ENCODE measurements at places on chromosomes 7 and 10. TPM values are rescaled to one million over a fixed set of nuclear protein-coding genes. Genes with fewer than 3 reads are reported as not detected.

ACSL5 gene
- 201 TPM for total RNA-seq

ADAM22 gene
- 0.61 TPM for total RNA-seq

ELMO1 gene
- total RNA-seq, result 17.1 TPM

CYP3A4 gene
- total RNA-seq, result 0.51 TPM

ARHGEF35 gene
- 3.6 TPM for total RNA-seq

TMEM26 gene
- total RNA-seq, result 5.5 TPM

WDFY4 gene
- total RNA-seq, result 7.1 TPM

DNA sequence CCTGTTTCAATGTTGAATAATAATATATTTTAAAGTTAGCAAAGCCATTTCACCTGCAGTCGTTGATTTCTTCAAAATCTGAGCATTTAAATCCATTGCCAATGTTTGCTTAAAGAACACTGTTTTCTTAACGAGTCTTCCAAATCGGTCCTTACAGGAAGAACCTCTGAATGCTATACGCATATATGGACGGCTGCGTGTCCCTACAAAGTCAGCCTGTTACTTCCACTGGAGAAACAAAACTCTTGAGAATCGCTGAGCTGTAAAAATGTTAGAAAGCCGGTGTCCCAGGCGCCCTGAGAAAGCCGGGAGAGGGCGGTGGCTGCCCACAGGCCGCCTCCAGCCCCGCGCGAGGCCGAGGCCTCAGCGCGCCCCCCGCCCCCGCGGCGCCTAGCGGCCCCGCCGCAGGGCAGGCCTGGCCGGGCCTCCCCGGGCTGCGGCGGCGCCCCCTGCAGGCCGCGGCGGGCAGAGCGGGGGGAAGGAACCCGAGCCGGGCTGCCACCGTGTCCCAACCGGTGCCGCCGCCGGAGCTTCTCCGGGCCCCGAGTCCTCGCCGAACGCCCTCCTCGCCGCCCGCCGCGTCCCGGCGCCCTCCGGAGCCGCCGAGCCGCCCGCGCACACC lies at the start of gene FHIP2A:
Gene FHIP2A, plus strand, starts transcription at position 488 of the 622 bp plus-strand sequence. CDS start 299 bp downstream, outside the sequence.
- peak within 1 kb of the TSS; percentile 95 for H3K27ac ChIP-seq
- H3K4me3 ChIP-seq, result peak within 1 kb of the TSS; percentile 100
- peaks cover 11% of the 10 kb centered on the region for H3K4me1 ChIP-seq
- no peaks in the 10 kb centered on the region for H3K27me3 ChIP-seq

GRCh38 chr7:128217030-128217805 lies 23.9 kb upstream of the LEP start:
- no peak overlapping the region for H3K4me3 ChIP-seq
- no peak for DNase-seq
- H3K4me1 ChIP-seq, result no peaks in the 10 kb centered on the region

GRCh38 chr10:124661660-124662180 lies 82.5 kb downstream of the FAM53B start:
- DNase-seq, result no peak
- no peak overlapping the region for H3K27ac ChIP-seq
- no peaks in the 10 kb centered on the region for H3K4me1 ChIP-seq
- H3K4me3 ChIP-seq, result no peak overlapping the region
- no peaks in the 10 kb centered on the region for H3K36me3 ChIP-seq

DNA sequence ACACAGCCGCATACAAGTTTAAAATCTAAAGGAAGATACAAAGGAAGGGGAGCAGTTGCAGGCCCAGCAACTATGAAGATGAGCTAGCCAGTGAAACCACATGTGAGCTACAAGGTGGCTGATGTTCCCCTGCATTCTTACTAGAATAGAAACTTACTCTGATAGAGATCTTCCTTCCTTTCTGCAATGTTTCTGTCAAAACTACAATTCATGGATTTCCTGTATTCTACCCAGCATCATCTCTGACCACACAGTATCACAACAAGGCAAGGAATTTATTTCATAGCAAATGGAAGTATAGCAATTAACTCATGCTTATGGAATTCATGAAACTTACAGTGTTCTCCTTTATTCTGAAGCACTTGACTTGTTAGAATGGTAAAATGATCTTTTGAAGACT lies 68.7 kb upstream of the AASS start:
- no peak overlapping the region for H3K4me3 ChIP-seq
- DNase-seq, result no peak
- H3K27me3 ChIP-seq, result no peaks in the 10 kb centered on the region
- H3K27ac ChIP-seq, result no peak overlapping the region

GRCh38 chr7:107326061-107326460 lies 143.8 kb upstream of the GPR22 start:
- H3K4me3 ChIP-seq, result no peak overlapping the region
- H3K36me3 ChIP-seq, result no peaks in the 10 kb centered on the region
- no peaks in the 10 kb centered on the region for H3K4me1 ChIP-seq
- H3K27ac ChIP-seq, result no peak overlapping the region
- DNase-seq, result no peak

- no peaks in the 10 kb centered on the region for H3K27me3 ChIP-seq
- H3K27ac ChIP-seq, result no peak overlapping the region
- H3K4me3 ChIP-seq, result no peak overlapping the region
- H3K36me3 ChIP-seq, result no peaks in the 10 kb centered on the region
- no peak for DNase-seq
Measured at GRCh38 chr7:146172112-146172511, 55.5 kb downstream of the CNTNAP2 start.

DNA sequence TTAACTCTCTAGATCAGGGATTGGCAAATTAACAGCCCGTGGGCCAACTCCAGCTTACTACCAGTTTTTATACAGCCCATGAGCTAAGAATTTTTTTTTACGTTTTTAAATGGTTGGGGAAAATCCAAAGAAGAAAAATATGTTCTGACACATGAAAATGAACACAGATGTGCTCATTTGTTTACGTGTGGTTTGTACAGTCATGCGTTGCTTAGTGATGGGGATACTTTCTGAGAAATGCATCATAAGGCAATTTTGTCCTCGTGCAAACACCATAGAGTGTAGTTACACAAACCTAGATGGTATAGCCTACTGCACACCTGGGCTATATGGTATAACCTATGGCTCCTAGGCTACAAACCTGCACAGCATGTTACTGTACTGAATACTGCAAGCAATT lies 8.3 kb upstream of the SMKR1 start:
- no peak overlapping the region for H3K4me3 ChIP-seq
- H3K36me3 ChIP-seq, result no peaks in the 10 kb centered on the region
- H3K27ac ChIP-seq, result no peak overlapping the region
- no peak for DNase-seq
- H3K4me1 ChIP-seq, result no peaks in the 10 kb centered on the region

- H3K4me1 ChIP-seq, result no peaks in the 10 kb centered on the region
- no peaks in the 10 kb centered on the region for H3K27me3 ChIP-seq
- H3K27ac ChIP-seq, result no peak overlapping the region
- H3K36me3 ChIP-seq, result no peaks in the 10 kb centered on the region
- DNase-seq, result no peak
- H3K4me3 ChIP-seq, result no peak overlapping the region
Measured at GRCh38 chr10:4075443-4075842, 290.4 kb upstream of the KLF6 start.

DNA sequence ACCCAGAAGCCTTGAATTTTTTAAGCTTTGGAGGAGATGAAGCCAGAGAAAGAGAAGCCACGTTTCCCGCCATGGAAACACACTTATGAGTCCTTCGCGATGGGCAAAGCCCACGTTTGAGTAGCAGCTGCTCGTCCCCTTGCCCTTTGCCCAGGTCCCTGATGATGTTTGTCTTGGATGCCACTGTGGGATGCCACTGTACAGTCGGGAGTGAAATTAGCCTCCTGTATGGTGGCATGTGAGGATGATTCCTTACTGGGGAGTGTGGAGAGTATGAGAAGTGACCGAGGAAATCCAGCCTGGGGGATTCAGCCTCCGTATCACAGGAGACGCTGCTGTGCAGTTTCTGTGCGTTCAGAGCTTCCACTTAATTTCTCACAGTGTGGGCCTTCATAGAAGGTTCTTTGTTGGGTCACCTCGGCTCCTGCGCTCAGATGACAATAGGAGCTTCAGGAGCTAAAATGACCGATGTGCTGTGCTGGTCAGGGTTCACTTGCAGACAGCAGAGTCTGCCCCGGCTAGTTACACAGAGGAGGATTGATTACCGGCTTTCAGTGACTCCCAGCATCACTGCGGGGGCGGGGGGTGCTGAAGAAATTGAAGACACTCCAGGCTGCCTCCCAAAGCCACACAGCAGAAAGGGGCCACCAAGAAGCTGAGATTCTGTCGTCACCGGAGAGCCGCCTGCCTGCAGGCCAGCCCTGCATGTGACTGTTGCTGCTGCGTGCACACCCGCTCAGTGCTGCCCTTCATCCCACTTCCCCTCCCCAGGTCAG lies 122.1 kb upstream of the SFMBT2 start:
- H3K4me3 ChIP-seq, result no peak overlapping the region
- no peaks in the 10 kb centered on the region for H3K36me3 ChIP-seq
- DNase-seq, result peak; percentile 38
- H3K4me1 ChIP-seq, result peaks cover 4% of the 10 kb centered on the region
- H3K27ac ChIP-seq, result no peak overlapping the region

GRCh38 chr10:103869336-103869735 lies 14.0 kb upstream of the SH3PXD2A start:
- DNase-seq, result no peak
- no peak overlapping the region for H3K27ac ChIP-seq
- no peaks in the 10 kb centered on the region for H3K27me3 ChIP-seq
- H3K4me1 ChIP-seq, result no peaks in the 10 kb centered on the region
- no peak overlapping the region for H3K4me3 ChIP-seq

GRCh38 chr10:13450069-13450468 lies 78.7 kb downstream of the BEND7 start:
- H3K4me1 ChIP-seq, result peaks cover 2% of the 10 kb centered on the region
- no peaks in the 10 kb centered on the region for H3K27me3 ChIP-seq
- no peak overlapping the region for H3K27ac ChIP-seq
- peaks cover 3% of the 10 kb centered on the region for H3K36me3 ChIP-seq
- no peak overlapping the region for H3K4me3 ChIP-seq

DNA sequence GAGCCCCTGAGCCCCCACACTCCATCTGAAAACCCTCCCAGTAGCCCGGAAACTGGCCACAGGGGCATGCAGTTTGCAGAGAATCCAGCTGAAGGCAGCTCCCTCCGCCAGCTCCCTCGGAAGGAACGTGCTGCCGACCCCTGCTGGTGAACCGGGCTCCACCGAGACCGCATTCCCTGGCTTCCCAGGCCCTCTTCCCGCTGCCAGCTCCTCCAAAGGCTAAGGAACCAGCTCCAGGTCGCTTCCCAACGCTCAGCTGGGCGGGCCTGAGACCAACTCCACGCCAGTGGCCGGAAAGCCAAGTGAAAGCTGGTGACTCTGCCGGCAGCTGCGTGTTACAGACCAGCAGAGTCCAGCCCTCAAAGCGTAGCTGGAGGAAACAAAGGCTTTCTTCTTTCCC lies 35.8 kb downstream of the GPER1 start:
- H3K27me3 ChIP-seq, result no peaks in the 10 kb centered on the region
- H3K36me3 ChIP-seq, result no peaks in the 10 kb centered on the region
- DNase-seq, result peak; percentile 64

DNA sequence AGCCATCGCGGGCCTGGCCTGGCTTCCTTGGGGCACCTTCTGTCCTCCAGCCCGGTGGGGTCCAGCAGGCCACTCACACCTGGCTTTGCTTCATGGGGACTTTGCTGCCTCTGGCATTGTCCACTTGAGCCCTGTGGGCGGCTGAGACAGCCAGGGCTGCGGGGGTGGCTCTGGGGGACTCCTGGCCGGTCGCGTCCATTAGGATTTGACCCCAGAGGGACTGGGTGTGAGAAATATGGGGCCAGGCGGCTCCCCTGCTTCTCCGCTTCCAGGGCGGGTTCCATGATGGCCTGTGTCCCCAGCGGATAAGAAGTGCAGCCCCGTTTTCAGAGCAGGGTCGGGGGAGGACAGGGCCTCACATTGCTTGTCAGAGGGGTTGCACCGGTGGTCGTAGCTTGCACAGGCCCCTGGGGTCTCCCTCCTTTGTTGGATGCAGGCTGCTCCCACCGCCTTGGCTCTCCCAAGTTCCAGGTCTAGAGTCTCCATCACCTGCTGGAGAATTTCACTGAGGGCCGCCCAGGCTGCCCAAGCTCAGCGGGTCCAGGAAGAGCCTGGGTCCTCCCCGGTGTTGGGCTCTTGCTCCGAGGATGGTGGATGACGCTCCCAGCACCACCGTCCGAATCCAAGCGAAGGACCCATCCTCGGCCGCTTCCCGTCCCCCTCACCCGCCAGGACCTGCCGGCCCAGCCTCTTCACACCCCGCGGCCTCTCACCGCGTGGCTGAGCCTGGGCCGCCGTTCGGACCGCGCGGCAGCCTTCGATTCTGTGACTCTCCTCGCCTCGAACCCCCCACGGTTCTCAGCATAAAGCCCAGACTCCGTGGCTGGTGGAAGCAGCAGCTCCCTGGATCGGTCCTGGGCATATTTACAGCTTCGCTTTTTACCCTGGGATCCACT lies 140.1 kb downstream of the DYNC2I1 start:
- H3K36me3 ChIP-seq, result no peaks in the 10 kb centered on the region
- H3K4me1 ChIP-seq, result no peaks in the 10 kb centered on the region
- peaks cover 6% of the 10 kb centered on the region for H3K27me3 ChIP-seq
- no peak overlapping the region for H3K4me3 ChIP-seq
- no peak for DNase-seq
- H3K27ac ChIP-seq, result no peak overlapping the region

DNA sequence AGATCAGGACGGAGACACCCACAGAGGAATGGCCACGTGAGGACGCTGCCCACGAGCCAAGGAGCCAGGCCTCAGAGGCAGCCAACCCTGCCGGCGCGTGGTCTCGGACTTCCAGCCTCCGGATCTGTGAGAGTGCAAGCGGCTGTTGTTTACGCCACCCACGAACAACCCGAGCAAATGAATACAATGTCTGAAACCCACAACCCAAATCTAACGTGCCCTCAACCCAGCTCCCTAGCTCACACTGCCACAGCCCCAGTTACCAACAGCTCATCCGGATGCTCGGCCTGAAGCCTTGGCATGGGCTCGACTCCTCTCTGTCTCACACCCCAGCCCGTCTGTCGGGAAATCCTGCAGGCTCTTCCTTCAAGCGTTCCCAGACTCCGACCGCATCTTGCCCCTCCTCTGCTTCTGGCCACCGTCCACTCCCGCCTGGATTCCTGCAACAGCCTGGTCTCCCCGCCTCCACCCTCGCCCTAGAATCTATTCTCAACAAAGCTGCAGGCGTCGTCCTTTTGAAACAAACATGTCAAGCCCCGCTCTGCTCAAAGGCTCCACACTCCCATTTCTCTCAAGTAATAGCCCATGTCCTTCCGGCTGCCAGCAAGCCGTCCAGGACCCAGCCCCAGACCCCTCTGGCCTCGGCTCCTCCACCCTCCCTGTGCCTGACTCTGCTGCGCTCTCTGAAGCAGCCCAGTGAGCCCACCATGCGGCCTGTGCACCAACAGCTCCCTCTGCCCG lies 35.3 kb downstream of the STK32C start:
- no peaks in the 10 kb centered on the region for H3K4me1 ChIP-seq
- no peak overlapping the region for H3K27ac ChIP-seq
- no peak overlapping the region for H3K4me3 ChIP-seq

- no peaks in the 10 kb centered on the region for H3K36me3 ChIP-seq
- no peak overlapping the region for H3K27ac ChIP-seq
- no peaks in the 10 kb centered on the region for H3K27me3 ChIP-seq
- no peak for DNase-seq
- H3K4me3 ChIP-seq, result no peak overlapping the region
Measured at GRCh38 chr7:25303281-25304181, 75.2 kb upstream of the NPVF start.

Measured in liver (tissue), 10 donors.